GM04504 (cell line): ENCODE measurements at places on chromosomes 6 and 20.

- no peak for DNase-seq
These were observed 53.6 kb upstream of the LRRC1 start for GRCh38 chr6:53741034-53741823.

- DNase-seq, result peak; percentile 86
These were observed 30.0 kb upstream of the AKIRIN2 start for GRCh38 chr6:87731818-87732661.

DNA sequence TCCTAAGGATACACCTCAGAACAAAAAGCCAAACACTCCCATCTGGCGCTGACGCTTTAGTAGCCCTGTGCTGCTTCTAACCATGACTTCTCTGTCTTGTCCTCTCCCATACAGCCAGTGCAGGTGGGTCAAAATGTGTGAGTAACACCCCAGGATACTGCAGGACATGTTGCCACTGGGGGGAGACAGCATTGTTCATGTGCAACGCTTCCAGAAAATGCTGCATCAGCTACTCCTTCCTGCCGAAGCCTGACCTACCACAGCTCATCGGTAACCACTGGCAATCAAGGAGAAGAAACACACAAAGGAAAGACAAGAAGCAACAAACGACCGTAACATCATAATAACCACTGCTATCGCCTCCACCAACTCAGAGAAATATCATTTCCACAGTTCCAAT is 1.4 kb downstream of the DEFB132 start:
- DNase-seq, result no peak

GRCh38 chr20:39291301-39291700 is 329.2 kb downstream of the DHX35 start:
- DNase-seq, result peak; percentile 4

DNA sequence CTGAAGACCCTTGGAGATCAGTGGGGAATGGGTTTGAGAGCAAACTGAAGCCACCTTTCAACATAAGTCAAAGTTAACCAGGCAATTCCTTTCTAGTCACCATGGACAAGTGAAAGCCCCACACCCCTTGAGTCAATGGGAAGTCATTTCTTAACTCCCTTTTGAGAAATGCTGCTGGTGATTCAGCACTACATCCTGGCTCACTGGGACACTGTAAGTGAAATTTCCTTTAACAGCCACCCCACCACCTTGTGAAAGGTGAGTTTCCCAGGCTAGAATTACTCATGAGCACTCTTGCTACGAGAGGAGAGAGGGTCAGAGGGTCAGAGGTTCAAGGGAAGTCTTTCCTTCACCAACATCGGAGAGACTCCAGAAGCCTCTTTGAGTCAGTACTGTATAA is 93.3 kb upstream of the MARCKS start:
- no peak for DNase-seq

GRCh38 chr6:103893141-103893581 is 966.6 kb downstream of the HACE1 start:
- no peak for DNase-seq

DNA sequence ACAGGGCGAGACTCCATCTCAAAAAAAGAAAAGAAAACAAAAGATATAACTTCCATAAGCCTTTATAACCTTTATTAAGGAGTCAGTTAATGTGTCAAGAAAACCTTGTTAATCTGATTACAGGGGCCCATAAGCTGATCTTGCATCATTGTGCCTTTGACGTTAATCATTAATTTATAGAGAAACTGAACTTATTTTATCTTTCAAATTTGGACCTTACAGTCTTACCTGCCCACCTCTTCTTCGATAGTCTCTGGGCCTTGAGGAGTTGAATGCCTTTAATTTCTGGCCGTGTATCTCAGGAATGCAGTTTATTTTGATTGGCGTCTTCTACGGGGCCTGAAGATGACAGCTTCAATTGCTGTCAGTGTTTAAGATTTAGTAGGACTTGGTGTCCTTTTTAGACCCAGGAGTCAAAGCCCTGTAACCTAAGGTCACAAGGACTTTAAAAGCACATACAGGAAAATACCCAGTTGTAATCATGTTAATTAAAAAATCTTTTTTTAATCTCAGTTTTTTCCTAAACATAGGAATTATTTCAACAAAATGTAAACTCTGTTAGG is 5.8 kb downstream of the ACOT13 start:
- DNase-seq, result no peak

DNA sequence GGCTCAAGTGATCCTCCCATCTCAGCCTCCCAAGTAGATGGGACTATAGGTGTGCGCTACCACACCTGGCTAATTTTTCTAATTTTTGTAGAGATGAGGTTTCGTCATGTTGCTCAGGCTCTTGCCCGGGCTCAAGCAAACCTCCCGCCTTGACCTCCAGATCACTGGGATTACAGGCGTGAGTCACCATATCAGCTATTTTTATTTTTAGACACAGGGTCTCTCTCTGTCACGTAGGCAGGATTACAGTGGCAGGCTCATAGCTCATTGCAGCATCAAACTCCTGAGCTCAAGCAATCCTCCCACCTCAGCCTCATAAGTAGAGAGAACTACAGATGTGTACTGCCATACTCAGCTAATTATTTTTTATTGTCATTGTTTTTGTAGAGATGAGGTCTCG is 41.7 kb downstream of the SLC23A2 start:
- DNase-seq, result no peak

DNA sequence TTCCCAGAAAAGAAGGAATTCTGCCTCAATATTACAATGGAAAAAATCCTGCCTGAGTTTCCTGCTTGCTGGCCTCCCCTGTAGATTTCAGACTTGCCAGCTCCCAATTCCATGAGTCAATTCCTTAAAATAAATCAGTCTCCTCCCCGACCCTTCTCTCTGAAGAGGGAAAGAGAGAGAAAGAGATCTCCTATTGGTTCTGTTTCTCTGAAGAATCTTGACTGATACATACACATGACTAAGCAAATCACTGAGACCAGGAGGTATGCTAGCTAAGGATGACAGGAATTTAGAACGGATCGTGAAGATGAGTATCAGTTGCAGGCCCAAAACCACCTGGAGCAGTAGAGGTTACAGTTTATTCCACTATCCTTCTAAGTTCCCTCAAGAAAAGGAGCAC is 11.3 kb upstream of the RBM24 start:
- DNase-seq, result no peak

GRCh38 chr20:16939051-16939450 is 190.9 kb downstream of the OTOR start:
- no peak for DNase-seq

GRCh38 chr20:2385496-2385895 is 4.8 kb downstream of the TGM6 start:
- DNase-seq, result no peak

- DNase-seq, result no peak
These were observed 178.8 kb downstream of the IBTK start for GRCh38 chr6:82068721-82069120.

DNA sequence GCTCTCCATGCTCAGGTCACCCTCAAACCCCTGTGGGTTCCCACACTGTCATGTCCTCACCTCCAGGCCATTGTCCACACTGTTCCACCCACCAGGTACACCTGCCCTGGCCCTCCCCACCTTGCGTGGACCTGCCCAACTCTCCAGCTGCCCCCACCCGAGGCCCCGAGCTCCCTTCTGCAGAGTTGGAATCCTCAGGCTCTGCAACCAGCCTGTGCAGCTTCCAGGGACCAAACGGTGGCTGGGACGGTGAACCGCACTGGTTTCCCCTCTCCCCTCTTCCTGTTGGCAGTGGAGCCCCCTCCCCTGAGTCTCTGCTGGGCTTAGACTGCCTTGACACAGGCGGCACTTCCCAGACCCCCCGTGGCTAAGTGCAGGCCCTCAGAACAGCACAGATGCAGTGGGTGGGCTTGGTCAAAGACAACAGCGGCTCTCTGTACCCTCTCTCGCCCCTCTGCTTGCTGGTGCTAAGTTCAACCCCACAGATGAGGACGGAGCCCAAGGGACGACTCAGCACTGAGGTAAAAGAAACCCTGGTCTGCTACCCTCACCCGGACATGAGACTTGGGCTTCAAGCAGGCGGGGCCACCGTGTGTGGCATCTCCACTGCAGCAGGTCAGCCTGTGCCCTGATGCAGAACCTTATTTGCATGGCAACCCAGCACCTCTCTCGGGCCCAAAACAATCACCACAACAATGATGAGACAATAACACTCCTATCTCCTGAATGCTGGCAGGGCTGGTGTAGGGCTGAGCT is 11.0 kb downstream of the ZBP1 start:
- DNase-seq, result no peak

GRCh38 chr6:160035693-160036330 is 66.9 kb downstream of the IGF2R start:
- DNase-seq, result no peak

DNA sequence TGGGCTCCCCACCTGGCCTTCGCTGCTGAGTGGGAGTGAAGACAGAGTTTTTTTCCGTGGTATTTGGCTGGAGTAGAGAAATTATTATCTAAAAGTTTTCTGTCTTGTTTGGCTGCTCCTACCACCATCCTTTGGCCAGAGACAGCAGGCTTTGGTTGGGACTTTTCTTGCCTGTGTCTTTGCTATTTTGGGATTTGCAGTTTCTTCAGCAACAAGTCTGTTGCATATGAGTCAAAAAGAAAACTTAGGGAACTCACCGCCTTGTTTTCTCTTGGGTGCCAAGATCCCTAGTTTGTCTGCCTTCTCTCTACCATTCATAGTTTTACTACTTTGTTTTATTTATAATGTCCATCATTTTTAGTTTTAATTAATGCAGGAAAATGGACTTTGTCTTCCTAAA is 683.8 kb downstream of the DOK5 start:
- DNase-seq, result no peak

DNA sequence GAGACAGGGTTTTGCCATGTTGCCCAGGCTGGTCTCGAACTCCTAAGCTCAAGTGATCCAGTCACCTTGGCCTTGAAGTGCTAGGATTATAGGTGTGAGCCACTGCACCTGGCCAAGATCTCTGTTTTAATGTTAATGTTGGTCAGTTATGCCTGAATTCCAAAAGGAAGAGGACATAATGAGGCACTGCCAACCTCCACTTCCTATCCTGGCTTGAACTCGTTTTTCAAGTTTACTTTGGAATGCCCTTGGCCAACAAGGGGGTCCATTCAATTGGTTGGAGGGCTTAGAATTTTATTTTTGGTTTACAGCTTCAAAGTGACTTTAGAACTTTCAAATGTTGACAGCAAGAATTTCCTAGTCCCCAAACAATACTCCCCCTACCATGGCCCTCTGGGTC is 29.8 kb downstream of the DNAAF9 start:
- DNase-seq, result no peak
